ENCODE measurements at places on chromosomes 3 and 15. TPM values are rescaled to one million over a fixed set of nuclear protein-coding genes. Genes with fewer than 3 reads are reported as not detected.

Gene NRROS
- 0.08 TPM for total RNA-seq

Gene ISL2
- total RNA-seq = 0.08 TPM

Gene CAND2
- 4.8 TPM for total RNA-seq

Gene MORC1
- total RNA-seq = not detected

Measured in smooth muscle cell of the coronary artery (primary cell).